Activated T-cell treated with anti-CD3 and anti-CD28 coated beads, Interleukin-2, amount 50 U/mL, for 4 hours (primary cell): ENCODE measurements at places on chromosomes 2 and 18. TPM values are rescaled to one million over a fixed set of nuclear protein-coding genes. Genes with fewer than 3 reads are reported as not detected.

DNA sequence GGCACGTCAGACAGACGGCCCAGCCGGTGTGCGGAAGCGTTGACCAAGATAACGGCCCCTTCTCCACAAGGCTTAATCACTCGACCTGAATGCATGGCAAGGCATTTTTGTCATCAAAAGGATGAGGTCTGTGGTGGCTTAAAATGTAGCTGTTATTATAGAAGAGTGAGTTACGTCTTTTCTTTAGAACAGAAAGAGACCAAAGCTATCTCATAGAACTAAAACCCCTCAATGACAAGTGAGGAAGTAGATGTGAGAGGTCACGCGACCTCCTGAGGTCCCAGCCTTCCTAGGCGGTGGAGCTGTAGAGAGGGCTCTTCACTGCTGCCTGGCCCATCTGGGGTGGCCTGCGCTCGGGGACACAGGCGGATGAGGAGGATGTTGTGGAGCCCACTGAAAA lies 75.7 kb downstream of the LDLRAD4 start:
- no peak for DNase-seq

DNA sequence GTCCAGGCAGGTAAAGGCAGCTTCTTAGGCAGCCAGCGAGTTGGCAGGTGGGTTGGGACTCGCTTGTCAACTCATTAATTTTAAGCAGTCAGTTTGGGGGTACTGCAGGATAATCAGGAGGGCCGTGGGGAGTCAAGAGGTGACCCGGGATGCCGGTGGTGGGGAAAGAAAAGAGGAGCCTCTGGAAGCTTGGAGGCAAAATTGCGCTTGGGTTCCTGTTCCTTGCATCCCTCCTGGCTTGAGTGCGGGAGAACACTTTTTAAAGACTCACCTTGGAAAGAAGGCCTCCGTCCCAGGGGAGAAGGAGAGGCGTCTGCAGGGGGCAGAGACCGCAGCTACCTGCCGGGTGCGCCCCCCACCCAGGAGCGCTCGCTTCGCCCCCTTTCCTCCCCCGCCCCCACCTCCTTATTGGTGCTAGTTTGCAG lies at the start of gene KCNJ3:
Gene KCNJ3, plus strand, starts transcription at position 400 of the 425 bp plus-strand sequence. CDS start 81 bp downstream, outside the sequence.
- DNase-seq, result no peak

GRCh38 chr18:47118981-47119380 lies 31.3 kb downstream of the HDHD2 start:
- DNase-seq, result no peak

DNA sequence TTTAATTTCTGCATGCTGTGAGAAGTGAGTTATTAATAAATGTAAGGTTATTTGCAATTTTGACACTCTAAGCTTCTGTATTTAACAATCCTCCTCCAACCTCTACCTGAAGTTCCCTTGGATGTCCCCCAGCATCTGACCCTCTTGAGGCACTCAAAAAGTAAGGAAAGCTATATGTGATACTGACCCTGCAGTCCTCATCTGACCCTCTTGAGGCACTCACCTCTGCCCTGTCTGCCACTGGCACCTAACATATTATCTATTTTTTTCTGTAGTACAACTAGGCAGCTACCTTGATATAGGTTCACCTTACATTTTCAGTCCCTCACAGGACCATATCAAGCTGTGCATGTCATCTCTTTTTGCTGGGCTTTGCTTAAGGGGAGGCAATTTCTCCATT lies 583.4 kb upstream of the PKDCC start:
- DNase-seq, result no peak

- no peak for DNase-seq
Measured at GRCh38 chr2:241139531-241140444, 9.5 kb downstream of the PASK start.

DNA sequence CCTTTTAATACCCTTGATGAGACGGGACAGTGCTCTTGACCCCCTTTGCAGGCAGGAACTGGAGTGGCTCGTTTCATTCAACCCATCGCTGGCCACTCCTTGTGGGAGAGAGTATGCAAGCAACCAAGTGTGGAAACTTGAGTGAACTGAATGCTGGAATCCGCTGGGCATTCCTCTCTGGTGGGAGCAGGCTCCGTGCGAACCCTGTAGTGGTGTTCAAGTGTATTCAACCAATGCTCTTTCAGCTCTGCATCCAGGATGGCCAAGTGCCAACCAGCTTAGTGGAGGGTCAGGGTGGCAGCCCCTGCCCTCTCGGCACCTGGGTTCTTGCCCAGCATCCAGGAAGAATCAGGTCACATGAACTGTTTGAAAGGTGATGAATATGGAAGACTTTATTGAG lies 3.3 kb upstream of the ACADL start:
- DNase-seq, result no peak

GRCh38 chr2:73415906-73416305 lies 30.3 kb downstream of the ALMS1 start:
- no peak for DNase-seq

GRCh38 chr18:66048406-66048805 lies 297.6 kb downstream of the CDH7 start:
- DNase-seq, result no peak

MARCO gene
- 0.56 TPM for total RNA-seq

IL18R1 gene
- total RNA-seq, result 17.9 TPM
